HFFc6 (cell line): ENCODE measurements at places on chromosomes 1 and 21.
A peak's percentile ranks its signal among the peaks of the same experiment; 100 is the strongest.

- DNase-seq, result no peak
Measured at GRCh38 chr1:40930174-40930964, 49.1 kb upstream of the CTPS1 start.

DNA sequence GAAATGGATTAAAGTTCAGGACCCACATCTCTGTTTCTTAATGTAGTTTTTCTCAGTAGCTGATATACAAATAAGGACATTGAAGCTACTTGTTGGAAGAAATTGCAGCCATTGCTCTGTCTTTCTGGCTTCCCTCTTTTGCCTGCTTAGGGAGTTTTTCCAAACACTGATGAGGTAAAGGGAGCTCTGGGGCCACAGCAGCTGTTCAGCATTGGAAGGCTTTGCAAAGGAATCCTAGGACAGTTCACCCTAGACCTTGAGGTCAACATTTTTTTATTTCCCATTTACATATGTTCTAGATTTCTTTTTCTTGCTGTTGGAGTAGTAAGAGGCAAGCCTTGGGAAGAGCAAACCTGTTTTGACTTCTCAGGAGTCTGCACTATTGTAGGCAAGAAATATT is 126.9 kb upstream of the PLPPR5 start:
- no peak for DNase-seq

GRCh38 chr21:32477424-32477745 is 64.9 kb downstream of the EVA1C start:
- DNase-seq, result no peak

- peak; percentile 79 for DNase-seq
Measured at GRCh38 chr1:32031578-32032274, 18.1 kb downstream of the KHDRBS1 start.

- DNase-seq, result no peak
Measured at GRCh38 chr1:169682071-169682470, 29.3 kb downstream of the SELL start.

DNA sequence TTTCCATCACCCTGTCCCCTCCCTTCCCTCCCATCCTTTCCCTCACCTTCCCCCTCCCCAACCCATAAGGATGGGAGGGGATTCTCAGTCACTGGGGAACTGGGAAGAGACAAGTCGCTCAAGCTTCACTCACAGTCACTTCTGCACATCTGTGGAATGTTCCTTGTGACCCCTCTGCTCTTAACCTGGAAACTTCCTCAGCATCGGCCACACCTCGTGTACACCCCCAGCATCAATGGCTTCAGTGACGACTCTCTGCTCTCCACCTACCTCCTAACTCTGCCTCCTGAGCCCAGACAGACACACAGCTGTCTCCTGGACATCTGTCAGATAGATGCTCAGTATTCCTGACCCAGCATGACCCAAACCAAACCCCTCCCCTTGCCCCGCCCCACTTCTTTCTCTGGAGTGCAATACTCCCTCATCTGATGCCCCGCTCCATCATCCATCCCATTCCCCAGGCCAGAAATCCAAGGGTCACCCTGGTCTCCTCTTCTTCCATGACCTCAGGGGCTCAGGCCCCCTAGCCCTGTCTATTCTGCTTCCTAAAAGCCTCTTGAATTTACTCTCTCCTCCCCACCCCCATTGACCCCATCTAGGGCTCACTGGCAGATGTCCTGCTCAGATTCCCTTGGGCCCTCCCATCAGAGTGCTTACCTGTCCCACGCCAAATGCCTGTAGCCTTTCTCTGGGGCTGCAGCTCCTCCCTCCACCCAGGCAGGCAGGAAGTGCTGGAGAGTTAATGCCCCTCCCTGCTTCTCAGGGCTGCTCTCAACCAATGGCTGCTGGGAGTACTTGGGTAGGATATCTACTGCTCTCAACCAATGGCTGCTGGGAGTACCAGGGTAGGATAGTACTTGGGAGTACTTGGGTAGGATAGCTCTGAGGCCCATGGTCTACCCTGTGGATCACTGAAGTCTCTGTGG is 83.1 kb upstream of the CSF3R start:
- no peak for DNase-seq

DNA sequence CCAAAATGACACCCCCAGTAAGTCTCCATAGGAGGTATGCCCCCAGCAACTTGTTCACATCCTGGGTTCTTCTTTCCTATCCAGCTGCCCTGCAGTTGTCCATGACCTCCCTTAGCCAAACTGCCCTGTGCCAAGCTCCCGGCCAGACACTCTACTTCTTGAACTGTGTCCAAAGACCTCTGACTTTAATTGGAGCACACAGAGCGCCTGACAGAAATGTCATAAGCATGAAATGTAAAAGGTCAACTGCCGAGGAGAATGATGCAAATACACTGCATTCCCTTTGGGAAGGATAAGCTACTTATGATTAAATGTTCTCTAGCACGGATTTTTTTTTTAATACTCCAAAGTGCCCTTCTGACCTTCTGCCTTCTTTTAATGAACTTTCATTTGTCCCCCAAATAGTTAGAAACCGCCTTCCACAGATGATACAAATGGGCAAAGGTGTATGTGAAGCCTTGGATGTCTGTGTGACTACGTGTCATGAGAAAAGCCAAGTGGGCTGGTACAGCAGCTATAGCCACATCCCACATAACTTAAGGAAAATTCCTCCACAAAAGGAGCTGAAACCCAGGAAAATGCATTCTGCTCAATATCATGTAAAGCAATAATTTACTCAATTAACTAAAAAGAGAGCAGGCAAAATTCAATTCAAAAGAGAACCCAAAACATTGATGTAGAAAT is 26.8 kb downstream of the PALMD start:
- DNase-seq, result no peak

DNA sequence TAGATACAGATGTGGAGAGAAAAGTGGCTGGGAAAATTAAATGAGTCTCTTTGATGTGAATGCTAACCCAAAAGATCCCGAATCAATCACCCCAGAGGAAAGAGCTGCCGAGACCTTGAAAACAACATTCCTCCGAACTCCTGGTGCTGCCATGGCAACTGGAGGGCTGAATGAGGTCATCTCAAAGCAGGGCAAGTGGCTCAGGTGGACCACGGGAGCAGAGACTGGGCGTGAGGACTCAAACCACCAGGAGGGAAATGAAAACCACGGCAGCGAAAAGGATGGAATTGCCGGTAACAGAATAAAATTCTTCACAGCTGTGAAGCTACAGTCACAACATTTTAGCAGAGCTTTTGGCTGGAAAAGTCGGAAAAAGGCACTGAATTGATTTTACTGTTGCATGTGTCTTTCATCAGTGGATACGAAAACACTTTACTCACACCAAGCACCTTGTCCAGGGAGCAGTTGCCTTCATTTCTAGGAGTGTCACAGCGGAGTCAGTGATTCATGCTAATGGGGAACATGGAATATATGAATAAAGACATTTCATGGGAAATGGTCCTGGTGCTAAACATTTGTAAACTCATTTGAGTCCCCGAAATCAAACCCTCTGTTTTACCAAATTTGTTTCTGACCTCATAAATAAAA is 23.2 kb upstream of the BECN2 start:
- no peak for DNase-seq

- peak; percentile 19 for DNase-seq
Measured at GRCh38 chr1:8317647-8318381, at the start of gene SLC45A1. SLC45A1 (plus strand) TSS chr1:8318114; CDS start chr1:8324330, 6,216 bp downstream.

- no peak for DNase-seq
Measured at GRCh38 chr1:33428661-33429060, 2.2 kb downstream of the PHC2 start.

- no peak for DNase-seq
Measured at GRCh38 chr1:7421471-7422075, 349.5 kb upstream of the VAMP3 start.

DNA sequence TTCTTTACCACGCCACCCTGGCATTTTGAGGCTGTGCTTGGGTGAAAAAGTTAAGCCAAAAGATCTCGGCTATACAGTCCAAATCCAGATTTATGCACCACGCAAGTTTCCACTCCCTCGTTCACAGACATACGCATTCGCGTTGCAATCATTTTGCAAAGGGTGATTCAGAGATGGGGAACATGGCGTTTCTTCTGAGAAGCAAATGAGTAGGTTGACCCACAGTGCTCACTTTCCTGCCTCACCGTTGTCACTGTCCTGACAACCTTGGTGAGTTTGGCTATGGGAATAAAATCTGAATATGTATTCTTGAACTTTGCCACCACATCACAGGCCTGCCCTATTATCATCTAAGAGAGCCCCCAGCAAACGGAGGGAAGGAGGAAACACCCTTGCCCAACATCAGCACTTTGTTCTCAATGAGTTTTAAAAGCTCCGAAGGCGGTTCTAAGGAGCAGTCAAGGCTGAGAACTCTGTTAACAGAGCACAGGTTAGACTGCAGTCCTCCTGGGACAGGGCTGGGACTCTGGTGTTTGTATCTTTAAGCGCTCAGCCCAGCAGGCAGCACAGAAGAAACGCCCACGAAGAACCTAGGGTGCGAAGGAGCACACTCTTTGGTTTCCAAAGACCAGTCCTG is 86.4 kb downstream of the RUNX1 start:
- no peak for DNase-seq

DNA sequence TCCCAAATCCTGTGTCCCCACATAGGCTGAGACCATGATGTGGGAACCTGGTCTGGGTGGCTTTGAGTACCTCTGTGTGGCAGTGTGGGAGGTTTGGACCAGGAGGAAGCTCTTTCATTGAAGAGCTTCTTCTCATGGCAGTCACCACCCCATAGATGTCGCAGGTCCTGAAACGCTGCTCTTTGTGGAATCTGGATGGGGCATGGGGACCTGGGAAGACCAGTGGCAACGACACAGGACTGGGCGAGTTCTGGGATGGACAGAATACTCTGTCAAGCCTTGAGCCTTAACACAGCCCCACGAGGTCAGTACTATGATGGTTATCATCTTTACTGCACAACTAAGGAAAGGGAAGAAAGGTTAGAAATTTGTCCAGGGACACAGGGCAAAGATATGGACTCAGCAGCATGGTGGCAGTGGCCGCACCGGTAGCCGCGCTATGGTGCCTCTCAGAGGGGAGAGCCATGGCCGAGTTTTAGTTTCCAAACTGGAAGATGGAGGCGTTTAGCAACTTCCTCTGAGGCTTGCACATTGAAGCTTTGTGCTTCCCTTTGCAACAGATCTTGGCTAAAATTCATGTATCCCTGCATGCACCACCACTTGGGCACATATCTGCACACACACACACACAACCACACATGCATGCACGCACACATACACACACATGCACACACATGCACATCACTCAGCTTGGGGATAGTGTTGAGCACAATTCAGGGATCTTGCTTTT is 117.7 kb upstream of the C1orf174 start:
- no peak for DNase-seq

DNA sequence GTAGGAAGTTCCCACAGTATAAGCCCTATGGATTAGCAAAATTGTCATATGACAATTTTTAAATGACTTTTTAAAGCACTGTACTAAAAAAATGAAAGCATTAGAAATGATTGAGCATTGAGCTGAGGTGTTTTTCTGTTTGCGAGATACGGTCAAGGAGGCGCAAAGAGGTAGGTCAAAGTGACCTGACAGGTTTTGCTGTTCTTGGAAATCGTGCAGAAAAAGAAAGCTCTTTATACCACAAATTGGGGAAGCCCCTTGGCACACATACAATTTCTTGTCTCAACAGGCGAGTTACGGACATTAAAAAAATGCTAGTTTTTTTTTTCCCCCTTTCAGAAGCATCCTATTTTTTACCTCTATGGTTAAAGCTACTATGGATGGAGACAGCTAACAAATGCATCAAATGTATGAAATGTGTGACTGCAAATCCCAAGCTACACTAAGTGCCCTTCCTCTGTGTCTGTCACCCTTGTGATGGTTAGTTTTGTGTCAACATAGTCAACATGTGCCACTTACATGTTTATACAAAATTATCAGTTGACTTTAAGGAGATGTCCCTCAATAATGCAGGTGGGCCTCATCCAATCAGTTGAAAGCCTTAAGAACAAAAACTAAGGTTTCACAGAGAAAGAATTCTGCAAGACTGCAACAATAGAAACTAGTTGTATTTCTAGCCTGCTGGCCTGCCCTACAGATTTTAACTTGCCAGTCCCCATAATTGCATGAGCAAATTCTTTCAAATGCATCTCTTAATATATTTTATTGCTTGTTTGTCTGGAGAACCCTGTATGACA is 29.3 kb downstream of the CRYZ start:
- no peak for DNase-seq

- peak; percentile 90 for DNase-seq
Measured at GRCh38 chr1:171743081-171743870, 1.4 kb upstream of the VAMP4 start.

DNA sequence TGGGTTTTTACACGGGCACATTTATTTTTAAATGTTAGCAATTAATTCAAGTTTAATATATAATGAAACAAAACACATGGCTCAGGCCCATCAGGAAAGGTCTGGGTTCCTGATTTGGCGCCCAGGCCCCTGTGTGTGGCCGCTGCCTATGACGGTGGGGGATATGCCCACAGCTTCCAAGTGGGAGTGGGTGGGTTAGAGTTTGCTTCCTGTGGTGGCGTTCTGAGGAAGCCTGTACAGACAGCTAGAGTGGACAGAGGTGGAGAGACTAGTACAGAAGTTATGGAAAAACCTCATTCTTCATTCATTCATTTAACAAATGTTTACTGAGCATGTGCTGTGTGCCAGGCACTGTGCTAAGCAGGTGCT is 22.4 kb upstream of the EPS8L3 start:
- no peak for DNase-seq

- DNase-seq, result no peak
Measured at GRCh38 chr1:81032973-81033425, 767.7 kb upstream of the ADGRL2 start.

GRCh38 chr1:35533586-35533985 is 23.6 kb downstream of the KIAA0319L start:
- DNase-seq, result no peak

DNA sequence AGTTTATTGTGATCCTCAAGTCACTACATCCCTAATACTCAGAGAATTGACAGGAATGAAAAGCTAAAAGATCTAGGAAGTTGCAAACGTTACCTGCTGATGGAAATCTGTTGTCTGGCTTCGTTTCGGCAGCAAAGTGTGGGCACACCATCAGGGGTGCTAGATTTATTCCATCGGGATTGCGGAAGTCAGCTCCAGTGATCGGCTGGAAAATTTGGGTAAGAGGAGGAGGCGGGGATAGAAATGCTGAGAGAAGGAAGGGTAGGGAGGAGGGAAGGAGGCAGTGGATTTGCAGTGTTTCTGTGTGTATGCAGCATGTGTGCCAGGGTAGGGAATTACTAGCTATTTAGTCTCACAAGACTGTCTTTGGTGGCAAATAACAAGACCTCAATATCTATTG is at the start of gene CTSK:
TSS of gene CTSK (minus strand) at position 140 of the 400 bp plus-strand sequence. CDS start 1,455 bp downstream, outside the sequence.
- no peak for DNase-seq

GRCh38 chr1:180270530-180271271 is 40.6 kb downstream of the LHX4 start:
- DNase-seq, result no peak

DNA sequence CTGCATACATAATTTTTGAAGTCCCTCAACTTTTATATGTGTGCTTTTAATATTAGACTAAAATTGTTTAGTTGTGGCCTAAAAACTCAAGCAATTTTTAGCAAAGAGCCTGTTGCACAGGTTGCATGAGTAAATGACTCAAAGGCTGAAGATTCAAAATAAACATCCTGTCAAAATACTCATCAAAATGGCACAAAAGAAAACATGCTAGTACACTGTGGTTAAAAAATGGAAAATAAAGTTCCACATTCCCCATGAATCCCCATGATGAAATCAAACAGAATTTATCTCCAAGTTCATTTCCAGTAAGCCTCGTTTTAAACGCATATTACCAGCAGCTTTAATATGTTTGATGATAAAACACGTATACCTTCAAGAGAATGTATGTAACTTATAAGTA is 230.1 kb upstream of the MAP1LC3C start:
- DNase-seq, result no peak

GRCh38 chr1:154982897-154983648 is at the start of gene FLAD1:
FLAD1 (plus strand) TSS chr1:154983344; CDS start chr1:154983695, 351 bp downstream.
- peak; percentile 100 for DNase-seq
